ENCODE measurements at places on chromosomes 13 and 19.

DNA sequence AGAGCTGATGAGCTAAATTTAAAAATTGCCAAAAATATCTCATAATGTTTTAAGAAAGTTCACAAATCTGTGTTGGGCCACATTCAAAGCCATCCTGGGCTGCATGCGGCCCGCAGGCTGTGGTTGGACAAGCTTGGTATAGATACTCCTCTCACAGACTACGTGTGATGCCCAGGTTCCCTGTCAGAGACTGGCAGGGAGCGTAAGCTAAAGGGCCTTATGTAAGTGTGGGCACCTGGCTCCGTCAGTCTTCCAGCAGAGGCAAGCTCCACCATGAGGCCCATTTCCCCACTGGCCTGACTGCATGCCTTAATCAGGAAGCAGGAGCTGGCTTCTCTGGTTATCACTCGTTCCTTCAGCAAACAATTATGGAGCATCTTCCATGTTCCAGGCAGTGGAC, 200.2 kb downstream of the FOXO1 start:
- DNase-seq = no peak

GRCh38 chr13:102310691-102311418, 91.0 kb downstream of the FGF14 start:
- DNase-seq = no peak

GRCh38 chr19:51161266-51161665, 19.2 kb downstream of the SIGLEC7 start:
- no peak for DNase-seq

DNA sequence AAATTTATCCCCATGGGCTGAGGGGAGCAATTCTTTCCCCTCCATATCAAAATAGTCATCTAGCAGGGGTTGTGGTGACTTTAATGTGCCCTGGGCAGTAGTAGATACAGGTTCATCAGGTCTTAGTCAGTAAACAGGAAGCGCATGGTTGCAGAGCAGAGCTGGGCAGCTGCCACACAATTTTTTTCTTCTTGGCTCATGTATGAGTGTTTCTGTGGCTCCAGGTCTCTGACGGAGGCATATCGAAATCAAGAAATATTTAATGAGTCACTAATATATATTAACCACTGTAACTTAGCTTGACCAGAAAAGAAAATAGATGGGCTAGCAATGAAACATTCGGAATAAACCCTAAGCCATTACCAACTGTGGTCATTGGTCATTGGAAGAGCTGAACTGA, 68.4 kb upstream of the UBL3 start:
- DNase-seq = no peak

GRCh38 chr19:18879579-18880373, 16.2 kb downstream of the CERS1 start:
- DNase-seq = no peak

DNA sequence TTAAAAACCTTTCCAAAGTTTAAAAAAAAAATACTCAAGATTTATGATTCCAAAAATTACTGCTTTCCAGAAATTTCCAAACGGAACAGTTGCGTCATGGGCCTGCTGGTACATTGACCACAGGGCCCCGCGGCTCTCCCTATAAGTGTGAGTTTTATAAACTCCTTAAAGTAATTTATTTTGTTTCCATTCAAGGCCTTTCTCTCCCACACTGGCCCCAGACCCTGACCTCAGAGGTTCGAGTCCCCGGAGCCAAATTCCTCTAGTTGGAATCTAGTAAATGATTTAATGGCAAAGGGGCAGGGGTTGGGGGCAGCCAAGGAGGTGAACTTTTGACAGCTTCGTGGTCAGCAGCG, 97.5 kb downstream of the INSR start:
- DNase-seq = no peak

GRCh38 chr19:9863759-9864158, 28.6 kb downstream of the PIN1 start:
- no peak for DNase-seq

- no peak for DNase-seq
Measured at GRCh38 chr19:44371815-44372480, 15.5 kb upstream of the ZNF112 start.

DNA sequence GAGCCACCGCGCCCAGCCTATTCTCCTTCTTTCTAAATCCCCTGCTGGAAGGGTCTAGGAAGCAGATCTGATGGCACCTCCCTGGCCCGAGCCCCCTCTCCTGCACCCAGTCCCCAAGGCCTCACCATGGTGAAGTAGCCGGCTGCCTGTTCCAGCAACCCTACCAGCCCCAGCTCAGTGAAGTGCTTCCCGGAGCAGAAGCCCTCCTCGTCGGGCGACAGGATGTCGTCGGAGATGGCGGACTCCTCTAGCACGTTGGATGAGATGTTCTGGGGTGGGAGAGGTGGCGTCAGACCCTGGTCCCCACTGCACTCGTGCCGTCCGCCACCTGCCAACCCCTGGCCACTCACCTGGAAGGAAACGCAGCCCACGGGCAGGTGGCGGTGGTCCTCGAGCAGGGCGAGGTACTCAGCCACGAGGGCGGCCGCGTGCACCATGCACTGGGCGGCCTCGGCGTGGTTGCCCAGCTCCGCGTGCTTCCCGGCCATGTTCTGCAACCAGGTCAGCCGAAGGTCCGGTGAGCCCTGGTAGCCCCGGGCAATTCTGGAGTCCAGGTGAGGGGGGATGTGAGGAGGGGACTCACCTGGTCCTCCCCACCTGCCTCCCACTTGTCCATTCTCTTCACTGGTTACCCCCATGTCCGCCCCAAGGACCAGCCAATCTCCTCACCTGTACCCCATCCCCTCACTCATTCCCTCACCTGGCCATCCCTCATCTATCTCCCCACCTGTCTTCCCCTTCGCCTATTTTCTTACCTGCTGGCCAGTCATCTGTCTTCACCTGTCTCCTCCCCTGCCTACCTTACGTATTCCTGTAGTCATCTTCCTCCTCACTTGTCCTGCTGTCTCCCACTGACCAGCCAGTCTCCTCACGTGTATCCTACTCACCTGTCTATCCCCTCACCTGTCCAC, 11.5 kb upstream of the KANK2 start:
- no peak for DNase-seq

- no peak for DNase-seq
Measured at GRCh38 chr19:48777720-48778119, 22.4 kb downstream of the FGF21 start.

DNA sequence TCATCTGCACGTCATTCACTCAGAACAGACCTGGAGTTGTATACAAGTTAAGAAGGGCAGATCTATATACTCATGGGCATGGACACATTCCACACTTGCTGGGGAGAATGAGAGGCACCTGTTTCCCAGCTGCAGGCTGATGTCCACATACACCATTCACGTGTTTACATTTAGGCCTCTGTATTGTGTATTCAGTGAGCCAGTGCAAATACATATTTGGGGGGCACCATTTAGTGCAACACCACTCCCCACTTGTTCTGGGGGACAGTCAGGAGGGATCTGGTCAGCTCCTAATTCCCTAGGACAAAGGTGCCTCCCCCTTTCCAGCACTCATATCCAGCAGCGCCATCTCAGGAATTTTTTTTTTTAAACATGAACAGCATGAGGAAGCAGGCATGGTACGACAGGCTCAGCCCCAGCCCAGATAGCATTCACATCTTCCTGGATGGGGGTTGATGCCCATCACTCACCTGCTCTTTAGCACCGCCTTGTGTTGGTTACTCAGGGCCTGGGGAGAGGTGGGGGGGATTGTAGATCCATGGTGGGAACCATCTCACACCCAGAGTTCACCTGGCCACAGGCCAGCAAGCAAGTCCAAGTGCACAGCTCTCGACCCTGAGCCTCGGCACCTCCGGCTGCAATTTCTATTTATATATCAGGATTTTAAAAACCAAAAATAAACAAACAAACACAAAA, 56.9 kb upstream of the ZNF254 start:
- no peak for DNase-seq

DNA sequence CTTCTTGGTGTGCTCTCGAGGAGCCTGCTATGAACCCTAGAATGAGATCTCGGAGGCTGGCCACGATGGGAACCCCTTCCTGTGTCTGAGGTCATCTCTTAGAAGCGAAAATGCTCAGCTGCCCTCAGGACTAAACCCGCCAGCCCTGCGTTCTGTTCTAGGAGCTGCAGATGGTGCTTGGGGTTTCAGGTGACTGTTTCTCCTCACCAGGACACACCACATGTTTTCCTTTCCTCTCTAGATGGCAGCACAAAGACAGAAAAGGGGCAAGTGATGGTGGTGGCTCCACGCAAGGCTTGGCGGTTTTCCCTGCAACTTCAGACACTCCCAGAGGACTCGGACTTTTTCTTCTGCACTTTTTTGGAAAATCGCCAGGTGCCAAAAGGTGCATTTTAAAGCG, 60.1 kb downstream of the RNASEH2B start:
- DNase-seq = no peak

DNA sequence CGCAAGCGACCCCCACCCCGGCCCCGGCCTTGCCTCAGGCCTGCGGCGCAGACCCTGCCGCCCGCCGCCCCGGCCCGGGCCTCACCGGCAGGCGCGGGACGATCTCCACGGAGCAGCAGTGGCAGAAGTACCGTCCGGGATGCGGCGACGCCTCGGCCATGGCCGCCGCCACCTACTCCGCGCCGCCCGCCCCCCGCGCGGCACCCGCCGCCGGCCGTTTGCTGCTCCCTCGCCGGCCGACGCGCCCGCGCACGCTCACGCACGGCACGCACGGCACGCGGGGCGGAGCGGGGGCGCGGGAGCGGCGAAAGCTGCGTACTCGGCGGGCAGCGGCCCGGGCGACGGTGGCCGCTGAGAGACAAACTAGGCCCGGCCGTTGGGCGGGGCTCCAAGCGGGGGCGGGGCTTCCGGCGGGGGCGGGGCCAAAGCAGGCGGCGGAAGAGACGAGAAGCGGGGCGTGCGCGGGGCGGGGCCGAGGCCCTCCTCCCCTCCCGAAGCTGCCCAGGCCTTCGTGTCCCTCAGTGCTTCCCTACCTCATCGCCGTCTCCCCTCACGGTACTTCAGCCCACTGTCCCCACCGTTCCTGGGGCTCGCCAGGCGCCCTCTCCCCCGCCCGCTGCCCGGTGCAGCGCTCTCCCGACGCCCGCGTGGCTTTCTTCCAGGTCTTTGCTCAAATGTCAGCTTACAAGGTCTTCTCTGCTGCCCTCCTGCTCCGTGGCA, at the start of gene RNF126:
RNF126 (minus strand) TSS at position 253 of the 720 bp plus-strand sequence; CDS start at position 160, 93 bp downstream.
- DNase-seq = peak; percentile 95

DNA sequence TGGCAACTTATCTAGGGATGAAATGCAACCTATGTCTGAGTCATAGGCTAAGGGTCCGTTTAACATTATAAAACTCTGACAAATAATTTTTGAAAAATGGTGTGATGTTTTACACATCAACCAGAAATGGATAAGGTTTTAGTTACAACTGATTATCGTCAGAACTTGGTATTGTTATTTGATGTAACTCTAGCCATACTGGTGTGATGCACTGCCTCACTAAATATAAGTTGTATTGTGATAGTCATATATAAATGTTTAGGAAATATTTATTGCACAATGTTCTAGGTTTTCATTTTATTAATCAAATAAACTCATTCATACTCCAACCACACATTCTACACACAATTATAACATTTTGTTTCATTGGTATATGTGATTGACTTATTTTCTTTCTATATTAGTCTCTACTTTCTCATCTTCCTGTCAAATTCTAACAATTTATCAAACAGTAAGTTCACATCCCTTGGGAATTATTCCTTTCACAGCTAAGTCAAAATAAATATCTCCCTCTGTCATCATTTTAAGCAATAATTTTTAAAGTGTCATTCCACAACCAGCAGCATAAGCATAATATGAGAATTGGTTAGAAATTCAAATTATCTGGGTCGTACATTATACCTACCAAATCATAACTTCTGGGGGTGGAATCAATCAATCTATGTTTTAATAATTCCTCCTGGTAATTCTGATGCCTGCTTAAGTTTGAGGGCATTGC, 873.9 kb downstream of the SLITRK1 start:
- DNase-seq = no peak

DNA sequence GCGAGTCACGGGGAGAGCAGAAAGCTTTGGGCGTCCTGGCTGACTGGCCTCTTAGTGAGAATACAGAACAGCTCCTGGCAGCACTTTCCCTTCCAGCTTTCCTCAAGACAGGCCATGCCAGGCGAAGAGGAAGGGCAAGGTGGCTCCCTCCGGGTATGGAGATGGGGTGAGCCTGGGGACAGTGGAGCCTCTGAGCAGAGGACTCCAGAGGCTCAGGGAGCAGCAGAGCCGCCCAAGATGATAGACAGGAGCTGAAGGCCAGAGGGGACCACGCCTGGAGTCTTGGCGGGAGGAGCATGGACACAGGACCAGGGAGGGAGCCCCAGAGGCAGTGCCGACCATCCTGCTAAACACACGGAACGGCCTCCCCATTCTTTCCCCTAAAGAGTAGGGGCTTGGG, 229.1 kb downstream of the TM9SF2 start:
- DNase-seq = no peak

DNA sequence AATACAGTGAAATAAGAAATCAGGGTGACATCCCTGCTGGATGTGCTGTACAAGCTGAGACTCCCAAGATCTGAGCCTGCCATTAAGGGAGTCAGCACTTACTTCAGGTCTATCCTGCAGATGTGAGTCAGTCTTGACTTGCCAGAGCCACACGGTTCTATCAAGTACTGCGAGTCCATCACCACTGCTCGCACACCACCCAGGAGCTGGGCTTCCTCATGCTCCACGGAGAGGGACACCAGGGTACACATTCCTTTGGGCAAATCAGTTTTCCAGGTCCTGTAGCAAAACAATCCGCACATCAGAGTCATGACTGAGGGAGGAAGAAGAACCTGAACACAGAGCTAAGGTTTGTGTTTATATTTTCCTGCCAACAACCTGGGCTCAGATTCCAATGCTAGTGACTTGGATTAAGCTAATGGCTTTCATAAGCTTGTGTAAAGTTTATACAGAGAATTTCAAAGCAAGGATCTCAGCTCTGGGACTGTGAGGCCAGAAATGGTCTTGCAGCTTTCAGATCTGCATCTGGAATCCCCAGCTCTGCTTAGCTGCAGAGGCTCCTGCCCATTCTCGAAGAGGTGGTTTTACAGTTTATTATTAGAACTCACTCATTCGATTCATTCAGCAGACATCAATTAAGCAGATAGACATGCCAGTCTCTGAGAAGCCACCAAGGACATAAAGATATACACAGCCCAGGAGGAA, 90.6 kb downstream of the KL start:
- no peak for DNase-seq

DNA sequence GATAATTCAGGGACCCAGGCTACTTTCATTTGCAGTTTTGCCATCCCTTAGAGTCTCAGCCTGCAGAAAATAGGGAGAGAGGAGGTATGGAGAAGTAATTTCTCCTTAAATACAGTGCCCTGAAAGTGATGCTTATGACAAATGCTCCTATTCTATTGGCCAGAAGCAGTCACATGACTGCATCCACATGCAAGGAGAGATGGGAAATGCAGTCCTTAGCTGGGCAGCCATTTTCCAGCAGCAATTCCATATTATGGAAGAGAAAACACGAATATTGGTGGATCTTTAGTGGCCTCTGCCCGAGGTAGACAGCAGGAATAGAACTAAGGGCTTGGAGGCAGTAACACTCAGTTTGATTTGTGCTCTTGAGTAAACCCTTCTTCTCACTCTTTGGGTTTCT, 39.4 kb downstream of the VAV1 start:
- no peak for DNase-seq

Measured in GM19239 (cell line).